Stimulated activated CD4-positive, alpha-beta T cell treated with anti-CD3 and anti-CD28 coated beads, Interleukin-12 subunit alpha, Interleukin-12 subunit beta, amount 100 ng/mL, for 48 hours (primary cell): ENCODE measurements at places on chromosomes 7 and 10.

- no peak for DNase-seq
Observed at GRCh38 chr10:79488336-79488735, 24.0 kb upstream of the EIF5AL1 start.

DNA sequence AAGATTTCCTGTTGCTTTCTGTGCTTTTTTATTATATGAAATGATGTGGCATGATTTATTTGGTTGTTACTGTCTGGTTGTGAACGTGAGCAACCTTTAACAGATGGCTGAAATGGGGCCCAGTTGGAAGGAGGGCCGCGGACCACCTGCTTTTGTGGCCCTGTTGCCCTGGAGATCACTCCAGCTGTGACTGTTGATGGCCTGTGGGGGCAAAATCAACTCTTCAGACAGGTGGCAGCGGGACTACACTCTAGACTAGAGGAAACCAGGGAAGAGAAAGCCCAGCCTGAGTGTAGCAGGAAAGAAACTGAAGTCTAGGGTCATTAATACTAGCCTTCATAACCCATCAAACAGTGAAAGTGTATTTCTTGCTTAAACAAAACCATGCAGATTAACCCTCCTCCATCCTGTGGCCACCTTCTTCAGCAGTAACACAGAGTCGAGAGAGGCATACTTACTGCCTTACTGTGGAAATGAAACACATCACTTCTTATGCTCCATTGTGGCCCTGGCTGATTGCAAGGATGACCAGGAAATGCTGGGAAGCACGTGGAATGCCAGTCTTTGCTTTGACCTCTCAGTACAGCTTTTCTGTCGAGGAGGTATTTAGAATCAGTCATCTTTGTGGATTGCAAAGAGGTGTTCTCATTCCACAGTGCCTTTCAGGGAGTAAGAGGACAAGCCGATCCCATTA, 80.5 kb downstream of the CCNY start:
- no peak for DNase-seq

GRCh38 chr7:16397501-16398145, 23.7 kb downstream of the CRPPA start:
- no peak for DNase-seq

DNA sequence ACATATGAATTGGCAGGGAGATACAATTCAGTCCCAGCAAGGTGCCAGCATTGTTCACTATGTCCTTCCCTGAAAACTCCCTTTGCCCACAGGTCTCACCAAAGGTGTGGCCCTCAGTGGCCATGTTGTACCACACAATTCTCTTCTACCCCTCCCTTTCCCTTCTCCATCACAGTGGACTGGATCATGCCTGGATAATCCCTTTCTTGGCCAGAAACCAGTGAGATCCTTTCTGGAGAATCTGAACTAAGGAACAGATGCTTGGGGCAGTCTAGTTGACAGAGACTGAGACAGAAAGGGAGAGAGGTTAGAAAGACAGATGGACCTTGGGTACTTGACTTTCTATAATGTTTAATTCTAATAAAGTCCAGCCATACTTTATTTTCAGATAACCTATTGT, 9.5 kb downstream of the NMT2 start:
- no peak for DNase-seq

GRCh38 chr7:148382596-148382995, 208.0 kb upstream of the C7orf33 start:
- no peak for DNase-seq
